ENCODE measurements at places on chromosomes 2 and 18.

GRCh38 chr2:43792653-43793052 lies 18.8 kb downstream of the DYNC2LI1 start:
- no peak for DNase-seq

DNA sequence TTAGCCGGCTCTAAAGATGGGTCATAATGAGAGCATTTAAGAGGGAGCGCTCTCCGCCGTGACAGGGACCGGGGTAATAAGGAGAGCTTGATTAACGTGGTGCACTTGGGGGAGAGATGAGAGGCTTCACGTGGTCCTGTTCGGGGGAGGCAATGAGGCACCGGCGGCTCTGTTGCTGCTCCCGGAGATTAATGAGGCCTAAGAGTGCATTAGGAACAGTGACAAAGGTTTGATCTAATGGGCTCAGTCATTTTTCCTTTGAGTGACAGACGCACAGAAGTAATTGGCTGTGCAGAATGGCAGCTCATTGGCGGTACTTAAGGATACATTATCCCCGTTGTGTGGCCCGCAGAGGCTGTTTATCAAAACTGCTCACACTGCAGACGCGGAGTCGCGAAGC lies 250.7 kb downstream of the GBX2 start:
- no peak for DNase-seq

- no peak for DNase-seq
Observed at GRCh38 chr2:84078471-84078870, 380.6 kb downstream of the SUCLG1 start.

DNA sequence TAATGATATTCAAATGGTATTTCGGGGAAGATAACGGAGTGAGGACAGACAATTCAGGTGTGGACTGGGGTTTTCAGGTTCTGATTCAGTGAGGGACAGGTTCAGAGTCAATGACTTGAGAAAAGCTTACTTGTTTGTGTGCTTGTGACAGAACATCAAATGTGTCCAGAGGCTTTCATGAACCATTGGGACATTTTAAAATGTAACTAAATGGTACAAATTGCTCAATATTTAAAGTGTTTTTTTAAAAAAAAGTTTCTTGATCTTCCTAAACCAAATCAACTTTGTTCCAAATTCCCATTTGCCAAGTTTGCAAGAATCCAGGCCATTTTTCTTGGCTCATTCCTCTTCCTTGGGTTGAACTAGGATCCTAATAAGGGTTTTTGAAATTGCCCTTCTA lies 59.4 kb upstream of the BZW1 start:
- no peak for DNase-seq

GRCh38 chr2:199602271-199602895 lies 144.6 kb upstream of the SATB2 start:
- no peak for DNase-seq

DNA sequence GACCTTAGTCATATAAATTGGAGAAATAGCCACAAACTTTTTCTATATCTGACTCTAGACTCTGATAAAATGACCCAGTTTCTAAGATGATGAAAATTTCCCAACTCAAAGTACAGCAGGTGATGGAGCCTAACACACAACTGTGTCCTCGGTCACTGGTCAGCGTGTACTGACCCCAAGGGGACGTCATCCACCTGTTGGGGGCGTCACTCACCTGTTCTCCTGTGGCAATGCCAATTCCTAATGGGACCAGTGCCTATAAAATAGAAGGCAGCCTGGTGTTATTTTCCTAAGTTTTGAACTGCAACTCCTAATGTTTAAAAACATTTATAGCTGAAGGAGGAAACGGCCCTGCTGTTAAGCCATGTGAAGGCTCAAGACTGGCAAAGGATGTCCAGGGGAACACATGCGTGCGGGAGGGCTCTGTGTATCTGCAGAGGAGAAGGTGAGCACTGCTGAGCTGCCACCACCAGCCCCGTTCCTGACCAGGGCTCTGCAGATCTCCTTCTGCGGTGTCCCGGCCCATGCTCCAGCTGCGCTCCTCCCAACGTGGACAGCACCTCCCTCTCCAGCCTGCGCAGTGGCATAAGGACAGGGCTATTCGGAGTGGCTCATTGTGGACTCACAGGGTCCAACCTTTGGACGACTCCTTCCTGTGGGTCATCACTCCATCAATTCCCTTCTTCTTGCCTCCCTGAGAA lies 21.2 kb downstream of the TYMS start:
- DNase-seq, result no peak

- no peak for DNase-seq
Observed at GRCh38 chr2:71933467-71934319, 214.0 kb downstream of the CYP26B1 start.

GRCh38 chr18:58882686-58883085 lies 18.0 kb downstream of the ZNF532 start:
- no peak for DNase-seq

DNA sequence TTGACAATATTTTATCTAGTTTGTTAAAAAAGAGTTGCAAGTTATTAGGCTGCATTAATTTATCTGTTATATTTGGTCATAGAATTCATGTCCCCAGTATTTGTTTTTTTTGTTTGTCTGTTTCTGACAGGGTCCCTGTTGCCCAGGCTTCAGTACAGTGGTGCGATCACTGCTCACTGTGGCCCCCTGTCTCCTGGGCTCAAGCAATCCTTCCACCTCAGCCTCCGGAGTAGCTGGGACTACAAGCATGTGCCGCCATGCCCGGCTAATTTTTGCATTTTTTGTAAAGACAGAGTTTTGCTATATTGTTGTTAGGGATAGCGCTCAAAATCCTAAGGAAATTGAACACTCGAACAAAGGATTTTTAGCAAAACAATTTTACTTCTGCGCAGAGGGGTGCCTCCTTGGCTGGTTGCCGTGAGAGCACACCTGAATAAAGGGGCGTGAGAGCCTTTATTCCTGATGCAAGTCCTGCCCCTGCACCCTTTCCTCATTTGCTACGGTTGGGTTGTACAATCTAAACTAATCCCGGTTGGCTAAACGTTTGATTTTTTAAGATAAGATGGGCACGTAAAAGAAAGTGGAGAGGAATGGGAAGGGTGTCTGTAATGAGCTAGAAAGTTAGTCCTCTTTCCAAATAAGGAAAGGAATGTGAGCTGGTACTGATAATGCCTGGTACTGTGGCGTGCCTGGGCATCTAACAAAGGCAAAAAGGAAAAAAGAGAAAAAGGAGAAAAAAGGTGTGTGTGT lies 65.5 kb downstream of the COMMD1 start:
- no peak for DNase-seq

- no peak for DNase-seq
Observed at GRCh38 chr18:70359071-70359470, 70.2 kb downstream of the SOCS6 start.

DNA sequence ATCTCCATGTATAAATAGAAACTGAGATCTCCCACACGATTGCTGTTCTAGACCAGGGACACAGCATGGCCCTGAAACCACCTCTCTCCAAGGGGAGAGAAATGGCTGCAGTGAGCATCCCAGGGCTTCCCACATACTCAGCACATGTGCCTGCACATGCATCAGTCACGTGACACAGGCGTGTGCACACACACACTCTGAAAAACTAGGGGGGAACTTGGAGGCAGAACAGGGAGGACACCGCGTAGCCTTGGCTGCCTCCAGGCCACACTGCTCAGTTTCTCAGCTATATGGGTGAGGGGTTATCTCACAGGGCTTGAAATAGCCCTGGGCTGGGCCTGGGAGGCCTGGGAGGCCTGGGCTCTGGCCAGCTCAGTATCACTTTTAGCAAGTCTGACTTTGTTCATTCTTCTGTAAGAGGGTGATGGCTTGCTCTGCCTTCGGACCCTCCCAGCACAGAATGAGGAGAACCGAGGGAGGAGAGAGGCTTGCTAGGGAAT lies 66.9 kb downstream of the EMX1 start:
- DNase-seq, result no peak

DNA sequence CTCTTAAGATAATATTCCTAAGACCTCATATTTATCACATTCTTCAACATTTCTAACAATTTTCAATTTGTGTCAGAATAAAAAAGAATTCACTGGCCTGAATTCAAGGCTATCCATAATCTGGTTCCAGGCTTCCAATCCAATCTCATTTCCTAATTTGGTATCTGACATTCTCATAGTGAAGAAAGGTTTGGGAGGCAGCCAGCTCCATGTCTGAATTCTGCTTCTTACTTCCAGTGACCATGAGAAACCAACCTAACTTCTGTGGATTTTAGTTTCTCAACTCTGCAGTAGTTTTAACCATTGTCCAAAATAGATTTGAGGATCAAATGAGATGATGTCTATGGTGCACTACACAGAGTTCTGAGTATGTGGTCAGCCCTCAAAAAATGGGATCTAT lies 439.1 kb upstream of the GCFC2 start:
- DNase-seq, result no peak

GRCh38 chr2:200423541-200423940 lies 86.3 kb downstream of the KCTD18 start:
- DNase-seq, result no peak

- DNase-seq, result no peak
Observed at GRCh38 chr18:68072744-68073143, 556.2 kb upstream of the DSEL start.

- no peak for DNase-seq
Observed at GRCh38 chr2:3587432-3587831, 7.5 kb upstream of the COLEC11 start.

- DNase-seq, result no peak
Observed at GRCh38 chr2:197548582-197548981, 32.7 kb downstream of the MOB4 start.

GRCh38 chr2:181847198-181847556 lies 44.4 kb upstream of the ITPRID2 start:
- DNase-seq, result no peak

- DNase-seq, result no peak
Observed at GRCh38 chr18:42635378-42636048, 480.0 kb downstream of the RIT2 start.

DNA sequence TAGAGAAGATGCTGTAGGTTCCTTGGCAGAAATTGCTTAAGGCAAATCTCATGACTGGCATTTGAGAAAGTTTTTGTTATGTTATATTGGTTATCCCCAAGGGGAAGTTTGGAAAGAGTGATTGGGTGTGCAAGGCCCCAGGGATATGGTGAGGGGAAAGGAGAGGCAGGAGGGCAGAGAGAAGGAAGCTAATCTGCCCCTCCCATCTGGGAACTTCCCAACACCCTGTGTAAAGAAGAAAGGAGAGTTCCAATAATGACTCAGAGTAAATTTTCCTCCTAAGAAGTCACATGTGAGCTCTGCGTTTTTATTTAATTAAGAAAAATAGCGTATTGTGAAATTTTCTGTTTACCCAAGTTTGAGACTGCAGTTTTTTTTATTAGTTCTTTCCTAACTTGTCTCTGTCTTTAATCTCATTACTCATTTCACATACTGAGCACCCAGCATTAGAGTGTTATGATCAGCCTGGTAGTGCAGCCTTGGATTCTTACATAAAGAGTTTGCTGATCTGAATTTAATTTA lies 3.1 kb upstream of the KYNU start:
- no peak for DNase-seq

DNA sequence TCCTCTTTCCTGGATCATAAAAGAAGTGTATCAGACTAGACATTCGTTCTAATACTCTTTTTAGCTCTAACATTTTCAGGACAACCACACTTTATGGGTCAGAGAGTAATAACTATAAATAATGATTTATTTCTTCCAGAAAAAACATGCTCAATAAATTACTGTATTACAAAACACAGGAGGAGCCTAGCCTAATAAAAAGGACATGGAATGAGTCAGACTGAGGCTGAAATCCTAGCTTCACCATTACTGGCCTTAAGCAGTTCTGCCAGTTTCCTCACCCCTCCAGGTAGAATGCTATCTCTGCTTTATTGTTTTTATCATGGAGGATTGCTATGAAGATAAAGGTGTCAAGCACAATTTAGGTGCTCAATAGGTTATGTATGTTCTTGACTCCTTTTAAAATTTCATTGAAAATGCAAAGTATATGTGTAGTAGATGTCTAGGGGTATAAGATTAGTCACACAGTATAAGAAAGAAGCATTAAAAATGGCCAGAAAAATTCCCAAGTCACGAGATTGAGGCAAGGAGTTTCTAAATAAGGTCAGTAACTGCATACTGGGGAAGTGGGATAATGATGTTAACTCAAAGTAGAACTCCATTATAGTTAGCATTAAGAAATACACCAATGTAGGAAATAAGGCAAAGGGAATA lies 105.5 kb upstream of the NEUROD1 start:
- DNase-seq, result no peak

DNA sequence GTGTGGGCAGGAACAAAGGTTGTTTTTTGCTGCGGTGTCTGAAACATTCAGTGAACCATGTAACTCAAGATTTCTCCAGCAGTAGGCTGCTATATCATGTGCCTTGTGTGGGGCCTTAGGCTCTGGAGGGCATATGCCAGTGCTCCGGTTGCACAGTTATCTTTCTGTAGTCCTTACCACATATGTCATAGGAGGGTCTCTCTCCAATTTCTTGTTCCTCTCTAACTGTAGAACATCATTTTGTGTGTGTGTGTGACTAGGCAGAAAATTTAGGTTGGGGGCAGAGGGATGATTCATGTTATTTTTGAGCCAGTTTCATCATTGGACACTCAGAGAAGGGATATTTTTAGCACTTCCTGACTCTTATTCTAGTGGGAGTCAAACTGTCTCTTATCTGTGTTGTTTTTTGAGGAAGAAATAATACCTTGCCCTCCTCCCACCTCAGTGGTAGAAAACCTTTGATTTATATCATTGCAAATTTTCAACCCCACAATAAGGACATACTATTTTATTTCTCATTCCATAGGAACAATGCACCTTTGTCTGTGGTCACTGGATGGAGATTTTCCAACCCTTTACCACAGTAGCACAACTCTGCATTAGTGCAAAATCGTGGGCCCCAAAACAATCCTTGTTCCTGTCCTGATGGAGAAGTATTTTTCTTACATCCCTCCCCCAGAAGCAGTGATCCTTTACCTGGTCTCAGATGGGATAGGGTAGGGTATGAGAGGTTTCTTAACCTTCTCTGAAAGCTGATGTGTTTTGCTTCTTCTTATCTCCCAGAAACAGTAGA lies 113.9 kb downstream of the CCDC74A start:
- DNase-seq, result no peak

DNA sequence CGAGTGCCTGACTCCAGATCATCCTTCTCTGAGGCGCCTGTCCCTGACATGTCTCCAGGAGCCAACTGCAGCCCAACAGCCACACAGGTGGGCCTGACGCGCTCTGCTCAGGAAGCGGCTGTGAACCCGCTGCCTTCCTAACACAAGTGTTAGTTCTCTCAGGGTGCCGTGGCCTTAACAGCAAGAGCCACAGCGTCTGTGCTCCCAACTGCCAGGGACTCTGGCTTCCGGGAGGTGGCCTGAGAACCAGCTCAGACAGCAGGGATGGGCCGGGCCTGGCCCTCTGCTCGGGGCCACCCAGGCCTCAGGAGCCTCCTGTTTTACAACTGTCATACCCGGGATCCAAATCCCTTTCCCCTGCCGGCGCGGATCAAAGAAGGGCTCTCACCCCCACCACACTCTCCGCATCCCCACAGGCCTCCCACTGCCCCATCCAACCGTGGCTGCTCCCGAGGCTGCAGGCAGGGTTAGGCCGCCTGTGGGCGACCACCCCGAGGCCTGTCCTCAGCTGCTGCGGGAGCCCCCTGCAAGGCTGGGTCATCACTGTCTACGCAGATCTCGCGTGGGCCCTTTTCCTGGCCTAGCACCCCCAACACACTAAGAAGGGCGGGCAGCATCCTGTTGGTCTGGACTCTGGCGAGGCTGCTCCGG lies 114.2 kb upstream of the ZNF236 start:
- no peak for DNase-seq

- DNase-seq, result no peak
Observed at GRCh38 chr18:57440331-57441070, 5.3 kb downstream of the ONECUT2 start.

- no peak for DNase-seq
Observed at GRCh38 chr2:7436096-7436906, 519.1 kb downstream of the RNF144A start.
